Large intestine (tissue), 12 donors: ENCODE measurements at places on chromosomes 5 and 9. TPM values are rescaled to one million over a fixed set of nuclear protein-coding genes. Genes with fewer than 3 reads are reported as not detected.
A peak's percentile ranks its signal among the peaks of the same experiment; 100 is the strongest.

GRCh38 chr9:124863371-124863871, 1.5 kb downstream of the ARPC5L start:
- no peak for DNase-seq

DNA sequence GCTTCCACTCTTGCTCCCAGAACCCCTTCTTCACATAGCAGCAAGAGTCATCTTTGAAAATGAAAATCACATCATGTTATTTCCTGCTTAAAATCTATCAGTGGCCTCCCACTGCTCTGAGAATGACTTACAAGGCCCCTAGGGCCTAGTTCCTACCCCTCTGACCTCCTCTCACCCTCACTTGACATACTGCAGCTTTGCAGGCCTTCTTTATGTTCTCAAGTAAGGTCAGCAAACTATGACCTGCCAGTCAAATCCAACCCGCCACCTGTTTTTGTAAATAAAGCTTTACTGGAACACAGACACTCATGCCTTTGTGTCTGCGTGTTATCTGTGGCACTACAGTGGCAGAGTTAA, 185.7 kb downstream of the NR3C1 start:
- DNase-seq = no peak

DNA sequence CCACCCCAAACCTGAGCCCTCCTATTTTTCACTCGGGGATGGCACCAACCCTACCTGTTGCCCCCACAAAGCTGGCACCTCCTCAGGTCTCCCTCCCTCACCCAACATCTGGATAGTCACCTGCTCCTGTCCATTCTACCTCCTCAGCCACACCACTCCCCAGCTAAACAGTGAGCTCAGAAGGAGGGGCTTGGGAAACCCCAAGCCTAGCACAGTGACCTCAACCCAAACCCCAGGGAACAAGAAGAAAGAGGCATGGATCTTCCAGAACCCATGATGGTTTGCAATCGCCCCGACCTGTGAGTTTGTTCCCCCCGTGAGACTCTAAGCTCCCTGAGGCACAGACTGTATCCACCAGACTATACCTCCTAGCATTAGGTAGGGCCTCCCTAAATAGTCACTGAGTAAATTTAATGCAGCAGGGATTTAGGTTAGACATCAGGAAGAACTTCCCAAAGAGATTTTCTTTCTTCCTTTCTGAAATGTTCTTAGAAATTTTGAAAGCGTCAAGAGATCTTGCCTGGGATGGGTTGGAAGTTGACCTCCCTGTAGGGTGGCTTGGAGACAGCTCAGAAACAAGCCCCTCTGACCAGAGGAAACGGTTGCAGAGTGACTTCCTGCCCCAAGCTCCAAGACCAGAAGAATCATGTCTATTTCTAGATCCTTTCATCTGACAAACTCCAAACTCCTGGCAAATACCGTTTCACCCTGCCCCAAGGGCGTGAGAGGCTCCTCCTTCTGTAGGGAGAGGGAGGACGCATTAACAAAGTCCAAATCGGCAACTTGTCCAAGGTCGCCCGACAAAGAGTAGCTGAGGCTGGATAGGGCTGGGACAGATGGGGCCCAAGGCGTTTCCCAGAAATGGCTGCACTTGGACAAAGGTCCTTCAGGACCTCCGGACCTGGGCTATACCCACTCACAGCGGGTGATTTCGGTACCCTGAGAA, 4.1 kb downstream of the FIBCD1 start:
- peak; percentile 53 for DNase-seq

- no peak for DNase-seq
These were observed 40.2 kb upstream of the TEX48 start for GRCh38 chr9:114722081-114722621.

The INIP gene
- polyA plus RNA-seq = 23.7 TPM

GRCh38 chr9:107615321-107615720, 125.8 kb upstream of the KLF4 start:
- peak; percentile 78 for DNase-seq

The HRCT1 gene
- polyA plus RNA-seq = 1.6 TPM

The PCDHB4 gene
- polyA plus RNA-seq = 1.6 TPM

GRCh38 chr9:13213337-13213736, 66.2 kb downstream of the MPDZ start:
- DNase-seq = no peak

DNA sequence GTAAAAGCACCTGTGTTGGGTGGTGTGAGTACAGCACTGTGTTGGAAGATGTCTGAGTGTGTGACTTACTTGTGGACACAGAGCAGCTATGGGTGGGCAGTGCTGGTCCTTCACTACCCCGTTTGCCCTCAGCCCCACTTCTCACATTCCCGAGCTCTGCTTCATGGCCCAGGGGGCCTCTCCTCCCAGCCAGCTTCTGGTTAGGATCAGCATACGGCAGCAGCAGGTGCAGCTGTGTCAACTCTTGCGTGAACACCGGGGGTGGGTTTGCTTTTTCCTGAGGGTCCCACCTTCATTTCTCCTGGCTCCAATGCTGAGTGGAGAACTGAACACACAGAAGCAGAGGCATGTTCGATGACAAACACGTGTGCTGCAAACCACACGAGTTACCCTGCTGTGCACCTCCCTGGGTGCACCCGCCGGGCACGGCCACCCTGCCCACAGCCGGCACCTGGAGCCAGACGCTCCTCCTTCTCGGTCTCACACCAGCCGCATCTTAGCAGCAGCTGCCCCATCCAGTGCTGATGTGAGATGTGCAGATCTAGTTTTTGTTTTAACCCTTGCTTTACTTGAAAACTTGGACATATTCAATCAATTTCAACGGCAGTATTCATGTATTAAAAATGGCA, 14.9 kb upstream of the SLC6A3 start:
- DNase-seq = no peak

DNA sequence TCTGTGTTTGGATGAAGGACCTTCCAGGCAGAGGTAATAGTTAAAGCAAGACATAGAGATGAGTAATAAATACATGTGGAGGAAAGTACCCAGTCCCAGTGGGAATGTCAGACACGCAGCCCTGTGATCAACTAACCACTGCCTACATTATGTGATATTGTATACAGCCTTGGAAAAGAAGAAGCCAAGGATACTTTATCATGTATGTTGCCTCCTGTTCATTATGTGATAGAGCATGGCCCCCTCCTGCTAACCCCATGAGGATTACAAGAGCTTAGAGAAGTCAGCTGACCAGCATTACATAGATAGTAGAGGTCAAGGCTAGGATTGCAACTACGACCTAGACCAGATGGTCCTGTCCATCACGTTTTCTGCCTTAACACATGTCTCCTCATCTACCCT, 497.0 kb upstream of the TNC start:
- DNase-seq = no peak

DNA sequence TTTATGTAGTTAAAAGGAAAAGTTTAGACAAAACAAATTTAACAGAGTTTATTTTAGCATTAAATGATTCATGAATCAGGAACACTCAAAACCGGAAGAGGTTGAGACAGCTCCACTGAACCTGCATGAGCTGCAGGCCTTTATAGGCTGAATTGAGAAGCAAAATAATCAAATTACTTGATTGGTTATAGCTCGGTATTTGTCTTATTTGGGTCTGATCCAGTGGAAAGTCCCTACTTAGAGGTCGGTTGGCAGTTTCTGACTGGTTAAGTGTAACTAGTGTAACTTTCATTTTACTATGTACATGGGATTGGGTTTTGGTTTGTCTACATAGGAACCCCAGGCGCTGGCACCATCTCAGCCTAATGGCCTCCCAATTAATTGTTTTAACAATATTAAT, 74.1 kb upstream of the PIK3R1 start:
- DNase-seq = no peak

The OR13C3 gene
- polyA plus RNA-seq = 0.04 TPM

The SMIM32 gene
- polyA plus RNA-seq = 28.2 TPM

- no peak for DNase-seq
These were observed 193.6 kb downstream of the SREK1 start for GRCh38 chr5:66337626-66338226.

DNA sequence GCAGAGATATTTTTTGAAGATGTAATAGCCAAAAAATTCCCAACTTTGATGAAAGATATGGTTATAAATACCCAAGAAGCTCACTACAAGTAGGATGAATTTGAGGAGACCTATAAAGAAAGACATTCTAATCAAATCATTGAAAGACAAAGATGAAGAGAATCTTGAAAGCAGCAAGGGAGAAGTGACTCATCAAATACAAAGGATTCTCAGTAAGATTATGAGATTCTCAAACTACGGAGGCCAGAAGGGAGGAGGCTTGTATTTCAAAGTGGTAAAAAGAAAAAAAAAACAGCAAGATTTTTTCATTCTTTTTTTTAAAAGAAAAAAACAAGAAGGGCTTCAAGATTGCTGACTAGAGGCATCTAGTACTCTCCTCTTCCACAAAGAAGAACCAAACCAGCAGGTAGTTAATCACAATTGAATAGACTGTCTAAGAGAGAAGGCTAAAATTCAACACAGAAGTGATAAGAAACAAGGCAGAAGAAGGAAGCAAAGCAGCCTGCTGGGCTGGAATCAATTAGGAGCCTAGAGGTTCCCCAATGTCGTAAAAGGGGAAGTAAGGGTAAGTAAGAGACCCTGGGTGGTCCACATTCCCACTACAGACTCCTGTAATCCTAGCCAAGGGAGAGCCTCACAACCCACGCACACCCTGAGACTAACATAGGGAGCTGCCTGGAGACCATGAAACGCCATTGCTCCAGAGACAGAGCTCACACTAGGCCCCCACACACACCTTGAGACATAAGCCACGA, 59.1 kb upstream of the NIPAL4 start:
- DNase-seq = no peak

The SPATA24 gene
- polyA plus RNA-seq = 11.3 TPM

The TCF7 gene
- 9.7 TPM for polyA plus RNA-seq

DNA sequence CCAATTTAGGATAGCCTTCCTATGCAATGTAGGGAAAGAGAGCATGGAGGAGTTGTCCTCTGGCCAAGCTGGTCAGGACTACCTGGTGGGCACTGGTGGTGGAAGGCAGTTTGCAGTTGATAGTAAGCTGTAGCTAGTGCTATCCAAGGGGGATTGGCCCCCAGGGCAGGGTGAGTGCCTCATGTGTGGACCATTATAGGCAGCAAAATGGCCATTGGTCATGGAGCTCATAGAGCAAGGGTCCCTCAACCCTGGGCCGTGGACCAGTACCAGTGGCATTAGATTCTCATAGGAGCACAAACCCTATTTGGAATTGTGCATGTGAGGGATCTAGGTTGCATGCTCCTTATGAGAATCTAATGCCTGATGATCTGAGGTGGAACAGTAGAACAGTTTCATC, 139.3 kb downstream of the ZSWIM6 start:
- no peak for DNase-seq

The BRINP1 gene
- 0.67 TPM for polyA plus RNA-seq

DNA sequence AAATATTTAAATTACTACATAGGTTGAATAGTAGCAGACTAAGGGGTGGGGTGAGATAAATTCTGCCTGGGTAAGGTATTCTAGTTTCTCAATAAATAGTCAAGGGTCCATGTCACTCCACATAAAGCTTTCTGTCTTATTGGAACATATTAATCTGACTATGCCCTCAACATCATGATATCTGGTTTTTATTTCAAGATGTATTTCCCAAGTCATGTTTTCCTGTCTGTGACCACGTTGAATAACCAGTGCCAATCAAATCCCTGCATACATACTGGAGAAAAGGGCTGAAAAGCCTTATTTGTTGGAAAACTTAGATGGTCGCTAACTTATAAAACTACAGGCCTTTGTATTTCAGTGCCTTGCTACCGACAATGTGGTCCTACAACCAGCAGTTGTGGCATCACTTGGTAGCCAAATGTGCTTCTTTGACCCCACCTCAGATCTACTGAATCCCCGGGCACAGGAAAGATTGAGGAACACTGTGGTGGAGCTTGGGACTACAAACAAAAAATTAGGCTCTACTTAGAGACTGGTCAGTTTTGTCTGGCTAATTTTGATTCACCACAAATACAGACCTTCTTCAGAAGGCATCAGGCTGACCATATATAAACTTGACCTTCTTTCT, 39.4 kb downstream of the ALDH1A1 start:
- DNase-seq = no peak

- no peak for DNase-seq
These were observed 141.4 kb downstream of the PRR16 start for GRCh38 chr5:120605325-120606079.

The ZNF658 gene
- polyA plus RNA-seq = 4.4 TPM

The GRPEL2 gene
- polyA plus RNA-seq = 18.2 TPM
